GF-D8 (cell line): ENCODE measurements at places on chromosomes 13 and 19.

DNA sequence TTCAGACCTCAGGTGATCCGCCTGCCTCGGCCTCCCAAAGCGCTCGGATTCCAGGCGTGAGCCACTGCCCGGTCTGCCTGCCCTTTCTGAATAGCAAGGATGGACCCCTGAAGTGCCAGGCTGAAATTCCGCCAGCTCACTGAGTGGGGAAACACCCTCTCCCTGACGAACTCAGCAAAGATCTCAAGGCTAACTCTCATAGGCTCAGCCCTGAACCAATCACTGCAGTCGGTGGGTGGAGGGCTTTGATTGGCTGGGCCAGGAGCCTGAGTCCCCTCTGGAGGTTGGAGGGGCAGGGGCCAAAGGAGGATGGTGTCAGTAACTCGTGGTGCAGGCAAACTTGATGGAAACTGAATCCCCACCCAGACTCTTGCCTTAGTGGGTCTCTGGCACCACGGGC is 11.2 kb upstream of the COMP start:
- DNase-seq, result no peak

DNA sequence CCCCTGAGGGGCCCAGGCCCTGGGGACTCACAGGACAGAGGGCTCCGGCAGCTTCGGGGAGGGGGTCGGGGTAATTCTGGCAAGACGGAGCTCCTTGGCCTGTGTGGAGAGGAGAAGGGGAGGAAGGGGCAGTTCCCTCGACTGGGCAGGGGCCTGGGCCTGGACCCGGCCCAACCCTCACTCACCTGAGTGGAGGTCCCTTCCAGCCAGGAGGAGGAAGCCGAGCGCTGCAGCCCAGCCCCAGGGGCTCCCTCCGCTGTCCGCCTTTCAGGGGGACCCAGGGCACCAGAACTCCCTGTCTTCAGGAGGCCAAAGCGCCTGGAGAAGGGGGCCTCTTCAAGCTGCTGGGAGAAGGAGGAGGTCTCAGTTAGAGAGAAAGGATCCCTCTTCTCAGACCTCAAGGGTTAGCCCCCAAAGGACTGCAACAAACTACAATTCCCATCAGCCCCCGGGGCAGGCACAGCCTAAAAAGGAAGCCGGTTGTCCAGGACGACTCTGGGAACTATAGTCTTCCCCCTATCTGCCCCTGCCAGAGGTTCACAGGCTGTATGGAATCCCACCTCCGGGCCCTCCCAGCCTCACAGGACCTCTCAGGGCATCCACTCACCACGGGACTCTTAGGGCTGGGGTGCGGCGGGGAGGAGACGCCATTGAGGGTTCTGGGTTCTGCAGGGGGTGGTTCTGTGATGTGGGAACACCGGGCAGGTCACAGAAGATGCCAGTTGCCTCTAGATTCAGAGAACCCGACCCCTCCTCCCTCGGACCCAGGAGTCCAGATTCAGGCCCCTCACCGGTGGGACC is 19.8 kb downstream of the EPS8L1 start:
- DNase-seq, result no peak

GRCh38 chr19:33086955-33087354 is 6.0 kb downstream of the GPATCH1 start:
- no peak for DNase-seq

GRCh38 chr13:39561971-39562370 is 41.0 kb downstream of the LHFPL6 start:
- no peak for DNase-seq

DNA sequence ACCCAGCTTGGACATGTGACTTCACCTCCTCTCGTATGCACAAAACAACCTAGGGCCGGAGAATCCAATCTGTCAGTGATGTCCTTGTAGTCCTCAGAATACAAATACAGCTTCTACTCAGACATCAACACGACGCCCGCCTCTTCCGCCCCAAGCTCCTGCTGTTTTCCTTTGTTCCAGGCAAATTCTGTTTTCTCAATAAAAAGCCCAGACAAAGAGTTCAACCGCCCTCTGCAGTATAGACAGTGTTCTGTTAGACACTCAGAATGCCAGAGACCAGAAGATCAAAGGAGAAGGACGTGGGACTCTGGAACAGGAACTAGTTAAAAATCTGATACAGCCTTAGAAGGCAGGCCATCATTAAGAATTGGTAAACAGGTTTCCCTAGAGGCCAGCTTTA is 42.0 kb upstream of the GGACT start:
- no peak for DNase-seq

GRCh38 chr13:111336666-111337065 is 16.2 kb downstream of the TEX29 start:
- no peak for DNase-seq

DNA sequence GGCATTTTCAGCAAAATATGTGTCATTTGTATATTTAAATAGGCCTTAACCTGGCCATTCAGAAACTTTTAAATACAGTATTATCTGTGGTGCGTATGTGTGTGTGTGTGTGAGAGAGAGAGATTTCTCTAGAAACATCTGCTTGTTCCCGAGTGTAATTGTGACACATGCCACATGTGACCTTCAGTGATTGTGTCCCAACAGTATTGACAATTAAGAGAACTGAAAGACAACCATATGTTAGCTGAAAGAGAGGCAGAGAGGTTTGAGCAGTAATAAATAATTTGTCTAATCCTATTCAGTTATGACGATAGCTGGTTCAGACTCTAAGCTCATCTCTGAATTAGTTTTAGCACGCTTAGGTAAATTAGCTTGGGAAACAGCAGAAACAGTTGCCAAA is 1503.1 kb downstream of the PCDH9 start:
- DNase-seq, result no peak

DNA sequence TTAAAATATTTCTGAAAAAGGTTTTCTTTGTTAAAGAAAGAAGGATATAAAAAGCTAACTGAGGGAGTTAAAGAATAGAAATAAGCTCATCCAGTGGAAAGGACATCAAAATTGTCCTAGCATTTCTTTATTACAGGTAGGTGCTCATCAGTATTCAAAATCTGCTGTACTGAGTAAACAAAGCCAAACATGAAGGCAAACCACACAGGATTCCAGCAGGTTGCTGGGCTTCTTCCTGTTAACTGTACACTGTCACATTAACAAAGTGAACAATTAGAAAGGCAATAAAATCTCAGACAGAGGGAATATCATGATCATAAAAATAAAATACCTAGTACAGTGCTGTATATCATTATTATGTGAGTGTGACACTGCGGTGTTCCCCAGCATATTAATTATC is 1541.0 kb downstream of the SLITRK5 start:
- DNase-seq, result no peak

- no peak for DNase-seq
Observed at GRCh38 chr13:48185018-48185417, 48.0 kb upstream of the ITM2B start.

- no peak for DNase-seq
Observed at GRCh38 chr13:100549316-100549715, 39.3 kb downstream of the GGACT start.
